Activated CD4-positive, alpha-beta T cell treated with anti-CD3 and anti-CD28 coated beads for 1 hour (primary cell): ENCODE measurements at places on chromosomes 4 and X.
A peak's percentile ranks its signal among the peaks of the same experiment; 100 is the strongest.

GRCh38 chr4:36183232-36183631 lies 61.1 kb downstream of the ARAP2 start:
- no peak for DNase-seq

DNA sequence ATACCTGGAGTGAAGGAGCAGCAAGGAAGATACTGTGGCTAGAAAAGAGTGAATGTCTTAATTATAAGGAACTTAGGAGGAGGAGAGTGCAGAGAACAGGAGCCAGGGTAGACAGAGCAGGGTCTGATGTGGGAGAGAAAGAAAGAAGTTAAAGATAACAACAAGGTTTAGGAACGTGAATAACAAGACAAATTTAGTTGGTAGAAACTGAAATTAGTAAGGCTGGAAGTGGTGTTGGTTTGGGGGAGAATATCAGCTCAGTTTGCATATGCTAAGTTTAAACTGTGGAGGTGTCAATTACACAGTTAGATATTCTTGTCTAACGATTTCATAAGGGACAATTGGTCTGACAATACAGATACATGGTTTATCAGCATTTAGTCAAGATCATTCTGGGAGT lies 1123.7 kb upstream of the PABPC4L start:
- DNase-seq: no peak

DNA sequence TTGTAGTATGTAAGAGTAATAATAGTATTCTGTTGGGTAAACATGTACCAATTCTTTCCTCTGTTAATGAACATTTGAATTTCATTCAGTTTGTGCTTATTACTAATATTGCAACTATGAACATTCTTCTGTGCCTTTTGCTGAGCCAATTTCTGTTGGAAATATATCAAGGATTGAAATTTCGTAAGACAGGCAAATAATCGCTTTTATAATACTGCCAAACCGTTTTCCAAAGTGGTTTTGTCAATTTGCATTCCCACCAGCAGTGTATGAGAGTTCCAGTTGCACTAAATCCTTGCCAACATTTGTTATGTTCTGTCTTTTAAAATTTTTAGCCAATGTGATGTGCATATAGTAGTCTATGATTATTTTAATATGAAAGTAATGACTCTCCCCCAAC lies 38.6 kb downstream of the MAGEB17 start:
- DNase-seq: no peak

DNA sequence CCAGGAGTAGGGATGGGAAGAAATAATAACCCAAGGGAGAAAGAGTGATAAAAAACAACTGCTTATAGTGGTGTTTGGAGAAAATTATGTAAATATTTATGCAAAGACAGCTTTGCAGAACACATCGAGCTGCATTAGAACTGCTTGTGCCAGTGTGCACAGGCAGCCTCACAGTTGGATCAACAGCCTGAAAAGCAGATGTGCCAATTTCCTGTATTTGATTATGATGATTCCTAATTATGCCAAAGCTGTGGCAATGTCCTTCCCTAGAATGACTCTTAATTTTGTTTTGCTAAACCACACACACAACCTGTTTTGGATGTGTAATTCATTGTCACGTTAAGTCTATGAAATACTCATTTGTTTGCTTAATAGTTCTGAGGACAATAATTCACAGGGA lies 30.6 kb upstream of the ANTXR2 start:
- no peak for DNase-seq

- DNase-seq: no peak
Observed at GRCh38 chr4:27214010-27214409, 353.4 kb downstream of the STIM2 start.

GRCh38 chr4:3485011-3485791 lies 22.1 kb downstream of the DOK7 start:
- no peak for DNase-seq

- DNase-seq: no peak
Observed at GRCh38 chrX:123447506-123447905, 263.4 kb downstream of the GRIA3 start.

GRCh38 chr4:13436962-13437361 lies 47.2 kb downstream of the RAB28 start:
- DNase-seq: no peak

GRCh38 chr4:7041801-7042502 lies 1.2 kb upstream of the TADA2B start:
- no peak for DNase-seq

DNA sequence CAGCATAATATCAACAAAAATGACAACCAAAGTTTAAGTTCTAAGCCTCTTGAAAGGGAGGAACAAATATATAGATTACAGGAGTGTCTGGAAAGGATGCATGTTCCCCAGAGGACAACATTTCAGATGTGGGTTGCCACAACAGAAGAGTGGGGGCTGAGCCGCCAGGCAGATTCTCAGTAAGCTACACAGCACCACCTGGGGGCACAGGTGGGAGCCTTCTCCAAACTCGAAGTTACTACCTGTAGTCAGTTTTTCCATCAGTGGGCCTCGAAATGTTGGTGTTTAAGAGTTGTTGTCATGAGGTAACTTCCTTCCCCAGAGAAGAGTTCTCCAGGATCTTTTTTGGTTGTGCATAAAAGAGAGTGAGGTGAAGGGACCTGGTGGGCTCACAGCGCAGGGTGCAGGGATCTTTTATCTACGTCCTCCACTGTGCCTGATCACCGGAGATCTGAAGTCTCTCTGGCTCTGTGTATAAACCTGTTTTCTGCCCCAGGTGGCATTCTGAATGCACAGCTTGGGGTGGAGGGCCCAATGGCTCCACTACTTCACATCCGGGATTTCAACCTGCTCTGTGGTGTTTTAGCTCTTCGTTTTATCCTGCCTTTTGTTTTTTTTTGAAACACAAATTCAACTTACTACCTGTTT lies 58.4 kb upstream of the STS start:
- DNase-seq: peak; percentile 16

- DNase-seq: no peak
Observed at GRCh38 chrX:17067534-17067933, 121.1 kb downstream of the REPS2 start.

DNA sequence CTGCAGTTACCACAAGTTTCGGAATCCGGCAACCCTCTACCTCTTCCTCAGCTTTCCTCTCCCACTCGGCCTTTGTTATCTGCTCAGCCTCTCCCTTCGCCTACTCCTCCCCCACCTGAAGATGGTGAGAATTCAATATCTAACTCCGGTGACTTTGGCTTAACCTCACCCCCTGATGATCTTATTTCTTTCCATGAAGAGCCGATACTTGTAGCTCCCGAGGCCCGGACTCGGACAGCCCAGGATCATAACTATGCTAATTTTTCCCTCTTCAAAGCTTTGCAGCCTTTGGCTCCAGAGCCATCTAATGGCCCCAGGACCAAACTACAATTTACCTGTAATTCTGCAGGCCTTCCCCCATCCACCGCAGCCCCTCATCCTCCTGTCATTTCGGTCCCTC lies 32.0 kb upstream of the MGST2 start:
- DNase-seq: no peak

GRCh38 chrX:80423744-80424143 lies 3.5 kb downstream of the TENT5D start:
- no peak for DNase-seq

GRCh38 chr4:48699475-48699874 lies 80.6 kb downstream of the FRYL start:
- DNase-seq: no peak

GRCh38 chr4:55561889-55562288 lies 15.2 kb upstream of the CLOCK start:
- no peak for DNase-seq

DNA sequence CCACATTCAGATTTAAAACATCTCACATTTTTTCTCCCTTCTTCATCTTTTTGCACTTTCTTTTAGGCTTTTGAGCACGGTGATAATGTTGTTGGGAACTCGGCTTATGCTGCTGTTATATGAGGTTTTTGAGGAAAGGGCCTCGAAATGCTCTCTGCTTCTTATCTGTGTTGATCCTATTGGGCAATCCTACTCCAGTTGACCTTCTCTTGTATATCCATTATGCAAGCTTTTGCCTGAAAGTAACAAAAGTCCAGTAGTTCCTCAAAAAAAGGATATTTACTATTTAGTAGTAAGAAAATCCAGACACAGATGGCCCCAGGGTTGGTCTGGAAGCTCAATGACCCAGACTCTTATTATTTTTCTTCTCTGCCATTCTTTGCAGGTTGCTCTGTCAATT lies 57.7 kb upstream of the SPANXB1 start:
- no peak for DNase-seq

- no peak for DNase-seq
Observed at GRCh38 chr4:32790803-32791202, 2070.6 kb downstream of the PCDH7 start.
